ENCODE measurements at places on chromosomes 16 and 17. TPM values are rescaled to one million over a fixed set of nuclear protein-coding genes. Genes with fewer than 3 reads are reported as not detected.

Gene ACSM5
- total RNA-seq, result 0.31 TPM

Gene EVPLL
- total RNA-seq, result not detected

Gene ABCA6
- 11.3 TPM for total RNA-seq

Gene NEUROD2
- 116 TPM for total RNA-seq

Gene C16orf54
- total RNA-seq, result 0.31 TPM

Gene DPEP3
- not detected for total RNA-seq

Gene RDM1
- 0.94 TPM for total RNA-seq

Gene TPPP3
- 3.8 TPM for total RNA-seq

Gene NOG
- total RNA-seq, result 3.1 TPM

Gene ZNF469
- 0.63 TPM for total RNA-seq

Gene NOTUM
- 0.63 TPM for total RNA-seq

Gene C17orf67
- 1.3 TPM for total RNA-seq

Gene PRR35
- total RNA-seq, result not detected

Gene ZNF385C
- total RNA-seq, result 0.31 TPM

Gene CDC6
- total RNA-seq, result 4.4 TPM

Gene ADORA2B
- 3.1 TPM for total RNA-seq

Gene P2RX1
- total RNA-seq, result 0.31 TPM

Gene GRAPL
- 5.0 TPM for total RNA-seq

Gene SKAP1
- total RNA-seq, result 0.31 TPM

Gene KRTAP2-1
- total RNA-seq, result not detected

Gene CLEC19A
- 0.31 TPM for total RNA-seq

Gene TSPAN10
- total RNA-seq, result 0.63 TPM

Gene PITPNC1
- 91.4 TPM for total RNA-seq

Gene CLDN7
- total RNA-seq, result not detected

Gene MPDU1
- 36.6 TPM for total RNA-seq

Gene PABPN1L
- total RNA-seq, result not detected

Gene PRDM7
- not detected for total RNA-seq

Gene ITGB4
- total RNA-seq, result 2.5 TPM

Gene CXCL16
- 0.63 TPM for total RNA-seq

Gene BOLA2
- total RNA-seq, result 43.2 TPM

Gene SPATA22
- 1.3 TPM for total RNA-seq

Gene FADS6
- not detected for total RNA-seq

Gene NECAB2
- 0.63 TPM for total RNA-seq

Gene BAHCC1
- 31.3 TPM for total RNA-seq

Gene CDRT15L2
- not detected for total RNA-seq

Gene GLP2R
- total RNA-seq, result not detected

Gene SLC16A6
- 0.94 TPM for total RNA-seq

Gene IL17C
- not detected for total RNA-seq

Gene FGF11
- 13.1 TPM for total RNA-seq

Gene CDIP1
- 18.2 TPM for total RNA-seq

Gene COL1A1
- 5.0 TPM for total RNA-seq

Gene KCNJ12
- 0.63 TPM for total RNA-seq

Gene TMEM98
- total RNA-seq, result 64.2 TPM

Gene KRTAP2-2
- not detected for total RNA-seq

Gene NXPH3
- total RNA-seq, result 22.2 TPM

Gene IKZF3
- total RNA-seq, result under 0.01 TPM

Gene HASPIN
- total RNA-seq, result 1.3 TPM

Gene IFI35
- total RNA-seq, result 2.5 TPM

Gene NR1D1
- total RNA-seq, result 1.9 TPM

Gene LGALS3BP
- 17.5 TPM for total RNA-seq

Data from parietal lobe (tissue), 2 donors.